ENCODE measurements at places on chromosomes 5 and 9.

DNA sequence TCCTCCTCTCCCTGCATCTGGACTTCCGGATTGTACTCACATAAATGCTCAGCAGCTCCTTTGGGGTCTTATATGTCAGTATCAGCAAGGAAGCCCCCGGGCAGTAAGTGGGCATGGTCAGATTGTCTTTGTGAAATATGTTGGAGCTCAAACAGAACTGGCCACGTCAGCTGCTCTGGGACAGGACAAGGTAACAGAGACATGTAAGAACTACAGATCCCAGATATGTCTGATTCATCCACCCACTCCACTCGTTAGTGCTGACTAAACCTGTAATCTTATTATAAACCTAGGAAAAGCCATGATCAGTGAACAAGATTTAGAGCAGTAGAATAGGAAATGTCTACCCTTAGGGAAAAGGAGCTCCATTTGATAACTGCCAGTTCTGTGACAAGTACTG, 561.8 kb downstream of the CETN3 start:
- DNase-seq = no peak

GRCh38 chr5:136236479-136237083, 43.6 kb upstream of the SMIM32 start:
- DNase-seq = no peak

GRCh38 chr5:147339313-147339712, 104.5 kb downstream of the STK32A start:
- no peak for DNase-seq

DNA sequence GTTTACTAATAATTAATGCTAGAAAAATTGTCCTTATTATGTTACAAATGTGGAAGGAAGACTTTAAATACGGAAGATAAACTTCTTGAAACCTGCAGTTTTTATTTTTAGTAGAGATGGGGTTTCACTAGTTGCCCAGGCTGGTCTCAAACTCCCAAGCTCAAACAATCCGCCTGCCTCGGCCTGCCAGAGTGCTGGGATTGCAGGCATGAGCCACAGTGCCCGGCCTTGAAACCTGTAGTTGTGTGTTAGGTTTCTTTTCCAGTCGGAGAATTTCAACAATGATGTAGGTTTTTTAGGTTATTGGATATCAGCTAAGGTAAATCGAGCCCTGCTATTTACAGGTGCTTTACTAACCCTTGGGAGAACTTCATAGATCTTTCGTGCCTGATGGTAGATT, 30.8 kb downstream of the CTNNA1 start:
- DNase-seq = no peak

DNA sequence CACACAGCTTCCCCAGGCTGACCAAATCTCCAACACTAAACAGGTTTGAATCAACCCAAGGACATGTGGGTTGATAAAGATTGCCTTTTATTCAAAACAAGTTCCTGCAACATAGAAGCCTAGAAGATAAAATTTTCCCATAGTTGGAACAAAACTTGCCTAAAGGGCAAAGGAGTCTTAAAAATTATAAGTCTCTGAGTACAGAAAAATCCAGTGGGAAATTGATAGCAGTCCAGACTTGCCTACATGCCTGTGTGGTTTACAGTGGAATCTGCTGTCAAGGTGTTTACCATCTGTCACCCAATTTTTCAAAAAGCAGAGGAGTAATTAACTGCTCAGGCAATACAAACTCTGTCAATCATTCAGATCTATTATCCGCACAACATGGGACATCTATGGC, 168.2 kb downstream of the PPP2R2B start:
- no peak for DNase-seq

DNA sequence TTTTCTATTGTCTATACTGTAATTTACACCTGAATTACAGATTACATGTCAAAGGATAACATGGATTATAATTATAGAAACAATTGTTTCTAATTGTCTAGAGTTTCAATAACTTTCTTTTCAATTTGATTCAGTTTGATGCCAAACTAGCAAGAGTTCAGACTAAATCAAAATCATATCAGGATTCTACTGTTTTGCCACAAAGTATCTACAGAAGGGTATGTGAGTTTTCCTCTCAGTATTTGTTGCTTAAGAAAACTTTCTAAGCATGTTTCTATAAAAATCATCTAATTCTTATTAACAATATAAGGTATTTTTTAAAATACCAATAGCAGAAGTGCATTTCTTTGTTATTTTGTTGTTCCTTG, 12.5 kb downstream of the SELENOP start:
- no peak for DNase-seq

DNA sequence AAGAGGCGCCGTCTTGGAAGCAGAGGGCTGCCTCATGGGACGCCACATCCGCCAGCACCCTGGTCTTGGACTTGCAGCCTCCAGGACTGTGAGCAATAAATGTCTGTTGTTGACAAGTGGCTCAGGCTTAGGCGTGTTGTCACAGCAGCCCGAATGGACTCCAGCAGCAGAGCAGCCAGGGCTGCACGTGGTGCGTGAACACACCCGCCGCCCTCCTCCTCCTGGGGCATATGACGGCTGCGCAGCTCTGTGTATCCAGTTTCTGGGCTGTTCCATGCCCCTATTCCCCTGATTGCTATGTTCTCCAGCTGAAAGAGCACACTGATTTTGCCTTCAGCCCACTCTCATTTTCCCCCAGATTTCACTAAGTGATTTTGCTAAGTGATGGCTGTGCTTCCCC, 36.0 kb upstream of the CLPTM1L start:
- DNase-seq = no peak

- DNase-seq = no peak
Measured at GRCh38 chr9:79756414-79756813, 184.6 kb downstream of the TLE4 start.

DNA sequence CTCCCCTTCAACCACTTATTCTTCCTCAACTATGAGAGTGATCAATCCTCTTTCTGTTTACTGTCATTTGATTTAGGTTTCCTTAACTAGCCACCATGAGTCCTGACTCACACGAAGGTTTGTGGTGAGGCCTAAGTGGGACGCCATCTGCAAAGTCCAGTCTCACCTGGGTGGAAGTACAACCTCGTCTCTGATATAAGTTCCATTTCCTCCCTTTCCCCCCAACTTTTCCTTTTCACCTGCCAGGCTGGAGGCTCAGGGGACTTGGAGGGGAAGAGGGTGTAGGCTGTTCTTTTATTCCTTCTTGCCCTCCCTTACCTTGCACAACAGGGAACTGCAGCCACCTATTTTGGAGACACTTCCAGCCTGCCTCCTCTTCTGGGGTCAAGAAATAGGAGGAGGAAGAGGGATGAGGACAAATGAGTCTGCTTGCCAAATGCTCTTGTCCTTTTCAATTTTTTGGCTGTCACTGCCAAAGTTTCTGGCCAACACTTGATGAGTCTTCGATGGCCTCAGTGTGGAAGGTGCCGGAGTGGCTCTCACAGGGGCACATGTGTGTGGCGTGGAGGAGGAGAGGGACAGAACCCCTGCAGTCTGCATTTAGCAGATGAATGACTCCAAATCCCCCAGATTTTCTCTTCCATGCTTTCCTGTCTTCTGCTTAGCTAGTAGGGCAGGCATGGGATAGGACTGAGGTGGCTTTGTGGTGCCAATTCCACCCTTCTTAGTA, 249.6 kb downstream of the NSG2 start:
- no peak for DNase-seq

DNA sequence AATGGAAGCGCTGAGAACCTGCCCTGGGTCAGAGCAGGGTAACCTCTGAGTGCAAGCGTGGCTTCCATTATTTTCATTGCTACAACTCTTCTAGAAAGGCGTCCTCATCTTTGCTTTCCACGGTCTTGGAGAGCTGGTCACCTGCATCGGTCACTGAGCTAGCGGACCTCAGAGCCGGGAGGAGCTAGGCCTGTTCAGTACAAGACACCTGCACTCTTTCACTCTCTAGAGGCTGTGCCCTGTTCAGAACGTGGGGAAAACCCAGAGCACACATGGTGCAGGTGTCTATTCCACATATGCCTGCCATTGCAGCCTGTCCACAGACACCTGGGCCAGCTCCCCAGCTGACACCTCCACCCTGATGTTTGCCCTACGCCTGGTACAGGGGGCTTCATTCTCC, 147.8 kb upstream of the IRX2 start:
- DNase-seq = no peak

GRCh38 chr9:91092214-91092613, 269.5 kb downstream of the AUH start:
- DNase-seq = no peak

GRCh38 chr9:8428389-8428788, 628.8 kb upstream of the DMAC1 start:
- DNase-seq = no peak

DNA sequence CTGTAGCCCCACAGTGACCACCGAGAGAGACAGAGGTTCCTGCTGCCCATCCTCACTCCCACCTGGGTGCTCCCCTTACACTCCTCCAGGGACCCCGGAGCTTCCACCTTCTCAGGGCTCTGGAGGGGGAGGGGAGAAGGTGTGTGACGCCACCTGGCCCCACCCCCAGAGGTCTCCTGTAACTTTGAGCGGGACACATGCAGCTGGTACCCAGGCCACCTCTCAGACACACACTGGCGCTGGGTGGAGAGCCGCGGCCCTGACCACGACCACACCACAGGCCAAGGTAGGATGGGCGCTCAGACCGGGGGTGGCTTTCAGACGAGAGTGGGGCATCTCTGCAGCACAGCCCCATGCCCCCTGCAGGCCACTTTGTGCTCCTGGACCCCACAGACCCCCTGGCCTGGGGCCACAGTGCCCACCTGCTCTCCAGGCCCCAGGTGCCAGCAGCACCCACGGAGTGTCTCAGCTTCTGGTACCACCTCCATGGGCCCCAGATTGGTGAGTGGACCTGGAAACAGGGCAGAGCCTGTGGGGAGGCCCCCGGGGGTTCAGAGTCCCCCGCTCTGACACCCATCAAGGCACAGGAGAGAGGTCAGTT, 4.5 kb downstream of the MAMDC4 start:
- DNase-seq = no peak

- DNase-seq = no peak
Measured at GRCh38 chr5:109250080-109250479, 159.7 kb downstream of the PJA2 start.

- no peak for DNase-seq
Measured at GRCh38 chr5:178644826-178645545, 18.1 kb upstream of the CLK4 start.

GRCh38 chr5:32317041-32317440, 4.3 kb upstream of the MTMR12 start:
- no peak for DNase-seq

DNA sequence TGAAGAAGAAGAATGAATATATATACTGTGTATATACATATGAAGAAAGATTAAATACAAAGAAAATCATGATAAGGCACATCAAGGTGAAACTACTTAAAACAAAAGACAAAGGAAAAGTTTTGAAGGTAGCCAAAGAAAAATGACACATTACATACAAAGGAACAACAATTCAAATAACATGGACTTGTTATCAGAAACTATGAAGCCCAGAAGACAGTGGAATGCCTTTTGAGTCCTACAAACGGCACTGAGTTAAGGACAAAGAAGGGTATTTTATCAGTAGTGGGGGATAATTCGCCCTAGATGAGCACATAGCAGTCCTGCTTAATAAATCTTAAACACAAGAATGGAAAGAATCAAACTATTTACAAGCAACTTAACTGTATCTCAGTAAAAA, 77.8 kb downstream of the CAAP1 start:
- no peak for DNase-seq

DNA sequence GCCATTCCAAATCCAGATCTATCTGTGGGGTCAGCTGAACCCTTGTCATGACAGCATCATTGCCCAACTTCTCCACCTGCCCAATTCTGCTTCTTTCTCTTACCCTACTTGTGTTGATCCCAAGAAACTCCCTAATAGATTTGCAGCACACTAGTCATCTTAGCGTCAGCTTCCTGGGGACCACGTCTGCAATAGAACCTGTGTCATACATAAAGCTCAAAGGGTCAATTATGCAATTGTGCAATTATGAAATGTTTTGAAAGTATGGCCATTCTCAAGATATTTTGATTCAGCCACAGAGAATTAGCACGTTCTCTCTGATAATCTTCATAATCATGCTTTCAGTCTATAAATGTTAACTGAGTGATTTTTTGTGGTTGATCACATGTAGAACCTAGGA, 87.4 kb upstream of the PAPPA start:
- no peak for DNase-seq

- no peak for DNase-seq
Measured at GRCh38 chr9:91541734-91542133, 118.1 kb upstream of the NFIL3 start.

GRCh38 chr9:101362450-101362849, 22.4 kb downstream of the BAAT start:
- DNase-seq = no peak
